ENCODE measurements at places on chromosomes 1 and 21.

DNA sequence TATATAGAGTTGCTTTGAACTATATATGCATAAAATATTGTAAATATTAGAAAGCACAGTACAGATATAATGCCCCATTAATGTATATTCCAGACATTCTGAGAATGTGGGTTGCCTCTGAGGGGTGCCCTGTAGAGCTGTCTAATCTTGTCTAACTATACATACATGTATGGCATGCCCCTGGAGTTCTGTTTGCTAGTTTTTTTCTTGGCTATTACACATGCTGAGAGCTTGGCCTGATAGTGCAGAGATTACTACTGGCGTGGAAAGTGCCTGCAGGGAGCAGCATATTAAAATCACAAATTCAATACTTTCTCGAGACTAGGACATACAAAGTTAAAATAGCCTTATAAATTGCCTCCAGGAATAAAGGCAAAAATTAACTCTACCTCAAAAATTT is 24.1 kb downstream of the KCNA3 start:
- DNase-seq, result no peak

DNA sequence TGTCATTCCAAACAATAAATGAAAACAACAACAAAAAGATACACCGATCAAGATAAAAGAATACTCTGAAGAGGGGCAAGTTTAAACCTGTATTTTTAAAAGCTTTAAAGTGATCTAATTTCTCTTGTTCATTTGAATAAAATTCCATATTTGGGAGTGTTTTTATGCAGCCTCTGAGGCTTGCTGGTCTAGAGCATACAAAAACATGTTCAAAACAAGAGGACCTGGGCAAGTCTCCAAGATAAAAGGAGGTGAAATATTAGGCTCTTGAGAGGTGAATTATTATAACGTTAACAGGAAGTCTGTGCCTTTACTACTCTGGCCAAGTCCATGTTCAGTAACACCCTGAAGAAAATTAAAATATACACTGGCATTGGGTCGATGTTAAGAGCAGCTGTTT is 20.1 kb downstream of the URB1 start:
- no peak for DNase-seq

DNA sequence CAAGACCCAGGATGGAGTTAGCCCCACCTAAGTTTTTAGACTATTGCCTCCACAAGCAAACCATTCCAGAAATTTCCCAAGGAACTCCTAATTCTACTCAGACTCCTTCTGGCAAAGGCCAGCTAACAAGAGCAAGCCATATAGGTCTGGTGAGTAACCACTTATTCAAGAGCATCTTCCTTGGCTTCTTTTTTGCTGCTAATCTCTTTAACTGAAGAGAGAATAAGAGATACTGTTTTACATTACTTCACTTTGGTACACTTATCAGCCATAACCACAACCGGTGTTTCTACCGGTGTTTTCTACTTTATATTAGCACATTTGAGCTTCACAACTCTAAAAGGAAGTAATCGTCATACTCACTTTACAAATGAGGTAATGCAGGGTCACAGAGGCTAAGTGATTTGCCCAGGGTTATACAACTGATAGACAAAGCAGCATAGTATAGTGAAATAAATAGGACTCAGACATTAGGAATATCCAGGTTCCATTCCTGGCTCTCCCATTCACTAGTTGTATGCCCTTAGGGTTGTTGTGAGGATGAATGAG is 1.7 kb upstream of the EPS15 start:
- DNase-seq, result no peak

- DNase-seq, result peak; percentile 51
Measured at GRCh38 chr1:31705080-31705866, 1.5 kb upstream of the COL16A1 start.

GRCh38 chr1:101924700-101925099 is 72.0 kb downstream of the OLFM3 start:
- no peak for DNase-seq

- DNase-seq, result no peak
Measured at GRCh38 chr1:96522927-96523326, 198.7 kb upstream of the PTBP2 start.

DNA sequence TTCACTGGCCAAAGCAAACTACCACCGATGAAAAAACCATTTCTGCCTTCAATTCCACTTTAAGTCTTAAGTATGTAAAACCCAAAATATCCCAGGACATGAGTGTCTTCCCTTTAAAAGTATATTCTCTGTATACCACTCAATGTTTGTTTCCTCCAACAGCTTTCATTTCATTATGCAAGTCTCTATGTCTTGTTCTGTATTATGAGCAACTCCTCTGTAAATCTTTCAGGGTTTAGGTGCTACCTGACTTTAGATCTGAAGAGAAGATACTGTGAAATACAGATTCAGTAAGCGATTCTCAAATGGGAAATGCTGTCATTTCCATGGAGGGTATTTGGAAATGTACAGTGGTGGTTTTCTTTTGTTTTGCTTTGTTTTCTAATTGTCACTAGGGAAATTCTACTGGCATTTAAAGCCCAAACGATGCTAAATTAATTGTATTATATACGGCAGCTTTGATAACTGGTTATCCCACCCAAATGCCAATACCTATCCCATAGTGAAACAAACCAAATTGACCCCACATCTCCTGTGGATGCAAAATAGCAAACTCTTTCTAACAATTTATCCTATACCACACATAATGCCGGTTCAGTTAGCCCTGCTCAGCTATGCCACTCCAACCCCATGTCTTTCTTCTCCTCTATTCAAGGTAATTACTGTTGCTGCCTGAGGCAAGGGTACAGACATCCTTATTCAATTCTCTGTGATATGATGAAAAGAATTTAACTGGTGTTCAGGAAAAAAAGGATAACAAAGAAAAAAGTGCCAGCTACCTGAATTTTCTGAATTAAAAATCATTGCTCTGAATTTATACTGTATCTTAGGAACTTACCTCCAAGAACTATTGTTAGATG is 182.8 kb downstream of the EIF4G3 start:
- no peak for DNase-seq

GRCh38 chr1:221559911-221560310 is 182.0 kb downstream of the DUSP10 start:
- no peak for DNase-seq

- no peak for DNase-seq
Measured at GRCh38 chr1:50438945-50439344, 15.7 kb upstream of the DMRTA2 start.

- no peak for DNase-seq
Measured at GRCh38 chr1:175508320-175509110, 234.9 kb downstream of the TNR start.

DNA sequence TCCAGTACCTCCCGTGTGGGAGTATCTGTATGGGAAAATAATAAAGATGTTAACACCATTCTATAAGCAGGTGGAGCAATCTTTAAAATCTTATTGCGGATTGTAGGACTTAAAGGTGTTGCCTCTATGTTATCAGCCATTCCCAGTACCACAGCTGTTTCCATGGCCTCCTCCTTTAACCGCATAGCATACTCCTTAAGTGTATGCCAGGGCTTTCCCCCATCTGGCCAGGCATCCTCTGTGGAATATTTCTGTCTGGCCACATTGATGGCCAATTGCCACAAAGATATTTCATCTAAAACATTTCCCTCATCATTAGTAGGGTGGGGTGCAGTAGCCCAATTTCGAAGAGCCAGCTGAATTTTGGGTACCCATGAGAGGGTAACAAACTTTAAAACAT is 7.3 kb upstream of the STUM start:
- DNase-seq, result no peak

- DNase-seq, result no peak
Measured at GRCh38 chr1:58340185-58340584, 206.3 kb downstream of the OMA1 start.

- no peak for DNase-seq
Measured at GRCh38 chr1:26483980-26484379, 11.7 kb downstream of the HMGN2 start.

GRCh38 chr21:36149788-36150711 is 6.6 kb upstream of the DOP1B start:
- DNase-seq, result no peak

GRCh38 chr1:235929216-235929615 is 62.5 kb upstream of the LYST start:
- no peak for DNase-seq

DNA sequence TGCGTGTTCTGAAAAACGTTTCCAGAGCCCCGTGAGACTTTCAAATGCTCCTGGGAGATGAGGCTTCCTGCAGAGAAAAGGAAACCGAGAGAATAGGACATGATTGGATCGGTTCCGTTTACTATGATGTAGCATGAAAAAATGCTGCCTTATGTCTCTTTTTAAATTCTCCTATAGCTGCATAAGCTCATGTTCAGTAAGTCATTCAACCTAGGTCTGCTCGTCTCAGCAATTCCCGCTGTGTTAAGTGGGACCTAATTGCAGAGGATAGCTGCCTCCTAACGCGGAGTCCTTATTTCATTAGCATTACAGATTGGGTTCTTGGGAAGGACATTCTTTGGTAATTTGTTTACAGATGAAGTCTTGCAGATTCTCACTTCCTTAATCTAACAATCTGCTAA is 165.3 kb downstream of the GALNT2 start:
- DNase-seq, result no peak

- DNase-seq, result no peak
Measured at GRCh38 chr1:149937759-149938158, 1.1 kb upstream of the MTMR11 start.

DNA sequence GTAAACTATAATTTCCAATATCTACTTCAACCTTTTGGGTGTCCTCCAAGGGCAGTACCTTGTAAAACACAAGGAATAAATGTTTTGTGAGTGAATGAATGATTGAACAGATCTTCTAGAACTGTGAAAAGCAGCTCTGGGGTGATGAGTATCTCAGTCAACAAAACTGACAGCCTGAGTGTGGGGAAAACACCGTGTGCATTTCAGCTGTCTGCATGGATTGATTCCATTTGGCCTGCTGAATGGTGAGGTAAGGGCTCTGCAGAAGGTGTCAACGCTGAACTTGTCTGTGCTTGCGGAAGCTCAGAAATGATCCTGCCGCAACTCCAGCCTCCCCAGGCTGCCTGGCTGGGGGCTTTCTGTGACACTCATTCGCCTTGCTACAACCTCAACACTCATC is 7.4 kb upstream of the AGMAT start:
- DNase-seq, result no peak

DNA sequence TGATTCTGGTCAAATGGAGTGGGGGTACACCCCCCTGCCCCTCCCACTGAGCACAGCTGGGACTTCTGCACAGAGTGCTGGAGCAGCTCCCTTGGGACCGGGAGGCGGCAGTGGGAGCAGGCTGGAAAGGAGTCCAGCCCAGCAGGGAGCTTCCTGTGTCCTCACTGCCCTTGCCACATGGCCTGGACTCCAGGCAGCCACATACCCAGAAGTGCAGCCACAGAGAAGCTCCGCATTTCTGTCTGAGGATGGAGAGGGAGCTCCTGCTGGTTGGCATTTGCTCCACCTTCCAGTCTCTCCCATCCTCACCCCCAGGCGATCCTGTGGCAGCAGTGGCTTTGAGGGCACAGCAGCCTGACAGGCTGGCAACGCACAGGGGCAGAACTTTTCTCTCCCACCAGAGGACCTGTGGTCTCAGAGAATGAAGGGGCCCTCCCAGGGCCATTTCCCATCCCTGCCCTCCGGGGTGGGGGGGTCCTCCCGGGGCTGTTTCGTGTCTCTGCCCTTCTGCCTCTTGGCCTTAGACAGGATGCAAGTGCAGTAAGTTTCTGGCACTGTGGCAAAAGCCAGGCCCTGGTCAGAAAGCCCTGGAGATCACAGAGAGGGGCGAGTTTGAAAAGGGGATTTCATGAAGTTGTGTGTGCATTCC is 103.6 kb upstream of the COL6A1 start:
- no peak for DNase-seq

DNA sequence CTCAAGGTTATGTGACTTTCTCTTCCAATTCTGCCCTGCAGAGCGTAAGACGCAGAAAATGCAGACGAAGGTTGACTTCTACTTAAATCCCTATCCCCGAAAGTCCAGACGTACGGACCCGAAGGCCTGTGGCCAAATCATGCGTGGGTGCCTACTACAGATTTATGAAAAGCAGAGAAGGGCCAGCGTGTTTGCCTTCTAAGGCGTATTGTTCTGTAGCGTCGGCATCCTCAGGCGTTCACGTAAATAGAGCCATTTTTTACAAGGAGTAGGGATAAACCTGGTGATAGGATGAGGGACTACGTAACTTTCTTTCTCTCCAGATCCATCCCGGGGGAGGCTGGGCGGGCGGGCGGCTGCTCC is 222 bp upstream of the GIPC2 start:
- no peak for DNase-seq

DNA sequence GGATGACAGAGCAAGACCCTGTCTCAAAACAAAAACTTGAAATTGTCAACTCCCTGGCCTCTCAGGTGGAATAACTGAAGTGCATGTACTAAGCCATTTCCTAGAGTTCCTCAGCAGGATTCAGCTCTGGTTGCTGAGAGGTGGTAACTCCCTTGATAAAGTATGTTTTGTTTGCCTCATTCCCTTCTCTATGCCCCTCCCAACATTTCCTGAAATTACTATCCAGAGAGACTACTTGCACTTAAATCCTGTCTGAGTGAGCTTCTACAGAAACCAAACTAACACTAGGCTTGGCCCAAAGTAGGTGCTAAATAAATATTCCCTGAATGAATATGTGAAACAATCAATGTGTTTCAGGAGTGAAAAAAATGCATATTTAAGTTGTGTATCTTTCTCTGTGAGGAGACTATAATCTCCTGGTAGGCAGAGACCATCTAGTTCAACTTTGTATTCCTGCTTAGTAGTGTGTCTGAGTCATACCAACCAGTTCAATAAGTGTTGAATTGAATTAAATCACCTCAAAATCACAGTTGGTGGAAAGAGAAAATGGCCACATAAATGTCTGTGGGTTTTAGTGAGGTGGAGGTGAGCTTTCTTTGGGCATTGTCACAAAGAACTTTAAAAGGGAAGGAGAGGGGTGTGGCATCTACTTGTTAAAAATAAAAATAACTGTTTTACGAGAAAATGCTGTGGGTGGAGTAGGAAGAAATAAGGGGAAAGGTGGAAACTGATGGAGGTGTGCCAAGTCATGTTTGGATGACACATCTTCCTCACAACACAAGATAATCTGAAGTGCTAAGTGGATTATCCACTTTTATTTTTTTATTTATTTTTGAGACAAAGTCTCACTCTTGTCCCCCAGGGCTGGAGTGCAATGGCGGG is 12.6 kb downstream of the RIMKLA start:
- DNase-seq, result no peak

GRCh38 chr1:154304664-154305337 is 16.1 kb upstream of the AQP10 start:
- DNase-seq, result no peak

GRCh38 chr1:169001353-169001752 is 105.1 kb upstream of the ATP1B1 start:
- DNase-seq, result no peak

GRCh38 chr21:26170471-26171257 is at the start of gene APP:
TSS of gene APP (minus strand) at chr21:26170770. CDS start at chr21:26170620, 150 bp downstream.
- DNase-seq, result peak; percentile 72

GRCh38 chr1:226017070-226017469 is 17.9 kb upstream of the SDE2 start:
- DNase-seq, result no peak

Data from right renal pelvis (tissue), 4 donors.